Uterus (tissue), 4 donors: ENCODE measurements at places on chromosomes 1 and 21. TPM values are rescaled to one million over a fixed set of nuclear protein-coding genes. Genes with fewer than 3 reads are reported as not detected.

DNA sequence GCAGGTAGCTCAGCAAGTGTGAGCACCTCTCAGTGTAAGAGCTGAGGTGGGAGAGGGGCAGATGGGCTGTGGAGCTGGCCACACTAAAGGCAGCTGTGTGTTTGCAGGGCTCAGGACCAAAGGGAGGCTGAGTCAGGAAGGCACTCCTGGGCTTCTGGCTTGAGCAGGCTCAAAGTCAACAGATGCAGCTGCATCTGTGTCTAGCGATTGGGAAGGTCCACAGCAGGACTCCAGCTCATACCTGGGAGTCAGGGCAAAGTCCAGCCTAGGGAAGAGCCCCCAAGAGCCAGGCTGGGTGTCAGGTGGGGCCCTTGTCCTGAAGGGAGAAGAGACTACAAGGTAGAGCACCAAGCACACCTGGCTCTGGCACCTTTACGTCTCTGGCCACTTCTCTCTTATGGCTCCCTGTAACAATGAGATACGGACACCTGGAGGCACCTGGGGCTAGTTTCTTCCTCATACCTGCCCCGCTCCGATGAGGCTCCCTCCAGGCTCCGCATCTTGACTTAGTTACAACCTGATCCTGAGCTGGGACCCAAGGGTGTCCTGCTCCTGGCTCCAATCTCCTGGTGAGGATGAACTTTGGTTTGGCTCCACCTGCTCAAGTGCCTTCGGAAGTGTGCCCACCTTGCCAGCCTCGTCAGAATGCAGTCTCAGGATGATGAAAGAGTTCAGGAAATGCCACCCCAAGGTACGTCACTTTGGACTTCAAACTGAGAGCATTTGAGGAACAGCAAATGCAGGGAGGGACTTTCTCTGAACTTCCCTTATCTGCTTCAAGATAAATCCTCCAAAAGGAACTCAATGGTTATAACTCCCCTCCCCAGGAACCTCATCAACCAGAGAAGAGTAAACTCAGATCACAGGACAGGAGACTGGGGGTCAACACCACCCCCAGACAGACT is 21.5 kb upstream of the SLC2A1 start:
- H3K27ac ChIP-seq, result no peak overlapping the region
- H3K36me3 ChIP-seq, result no peaks in the 10 kb centered on the region
- no peak for DNase-seq

DNA sequence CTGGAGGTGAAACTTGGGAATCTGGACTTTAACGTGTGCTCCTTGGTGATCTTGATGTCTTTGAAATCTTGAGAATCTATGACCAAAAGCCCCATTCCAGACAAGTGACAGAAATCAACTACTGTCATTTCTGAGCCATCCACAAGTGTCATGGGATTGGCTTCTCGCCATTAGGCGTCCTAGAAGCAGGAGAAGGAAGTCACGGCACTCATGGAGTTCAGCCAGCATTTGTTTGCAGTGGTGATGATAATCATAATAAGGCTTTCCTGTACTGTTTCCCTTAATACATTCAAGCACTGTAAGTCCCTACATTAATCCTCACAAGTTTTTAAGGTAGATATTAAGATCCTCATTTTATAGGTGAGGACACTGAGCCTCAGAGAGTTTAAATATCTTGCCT is 11.9 kb downstream of the F5 start:
- no peak for DNase-seq
- H3K4me3 ChIP-seq, result no peak overlapping the region
- H3K27me3 ChIP-seq, result no peaks in the 10 kb centered on the region
- H3K4me1 ChIP-seq, result no peaks in the 10 kb centered on the region
- no peak overlapping the region for H3K27ac ChIP-seq
- no peaks in the 10 kb centered on the region for H3K36me3 ChIP-seq

The MFSD2A gene
- 16.2 TPM for total RNA-seq

The AVPR1B gene
- 0.18 TPM for total RNA-seq

DNA sequence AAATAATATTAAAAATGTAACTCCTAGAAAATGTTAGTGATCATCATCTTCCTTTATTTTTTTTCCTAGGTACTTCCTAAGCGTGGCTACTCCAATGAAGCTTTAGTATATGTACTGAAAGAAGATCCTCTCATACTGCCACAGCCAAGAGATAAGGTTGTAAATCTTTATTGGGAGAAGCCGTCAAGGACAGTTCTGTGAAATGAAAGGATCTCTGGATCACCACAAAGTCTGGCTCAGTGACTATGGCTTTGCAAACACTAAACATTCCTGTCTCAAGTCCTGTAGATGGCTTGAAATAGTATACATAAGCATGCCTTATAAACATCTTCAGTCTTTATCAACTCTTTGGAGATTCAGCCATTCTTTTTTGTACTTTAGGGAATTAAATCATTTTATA is 61.2 kb upstream of the DPH5 start:
- no peaks in the 10 kb centered on the region for H3K4me1 ChIP-seq
- H3K27me3 ChIP-seq, result no peaks in the 10 kb centered on the region
- no peaks in the 10 kb centered on the region for H3K36me3 ChIP-seq
- no peak overlapping the region for H3K27ac ChIP-seq
- no peak overlapping the region for H3K4me3 ChIP-seq
